Caco-2 (cell line): ENCODE measurements at places on chromosomes 4 and X. TPM values are rescaled to one million over a fixed set of nuclear protein-coding genes. Genes with fewer than 3 reads are reported as not detected.

The AR gene
- total RNA-seq: 0.86 and 1.6 TPM in 2 replicates

The VEGFD gene
- total RNA-seq: 0.36 TPM in 1 of 2 replicates, not detected in the other

The ADH1B gene
- total RNA-seq: 0.30 TPM in 1 of 2 replicates, not detected in the other

The NAT8L gene
- total RNA-seq: 6.2 and 6.6 TPM in 2 replicates

The DOCK11 gene
- total RNA-seq: 2.7 TPM in 2 replicates

The KCNE5 gene
- 0.20 TPM in 1 of 2 replicates, not detected in the other for total RNA-seq

The GAGE12E gene
- not detected in 2 replicates for total RNA-seq
